Right lobe of liver (tissue), 6 donors: ENCODE measurements at places on chromosomes 5 and 9. TPM values are rescaled to one million over a fixed set of nuclear protein-coding genes. Genes with fewer than 3 reads are reported as not detected.
A peak's percentile ranks its signal among the peaks of the same experiment; 100 is the strongest.

ABCA1 gene
- total RNA-seq = 74.0 TPM

PDGFRB gene
- 19.5 TPM for total RNA-seq

SLC12A7 gene
- 52.4 TPM for total RNA-seq

MCIDAS gene
- not detected for total RNA-seq

SPINK4 gene
- total RNA-seq = not detected

RLN2 gene
- total RNA-seq = not detected

TAF11L10 gene
- not detected for total RNA-seq

GRM6 gene
- 0.05 TPM for total RNA-seq

CCL19 gene
- 6.5 TPM for total RNA-seq

ADRB2 gene
- total RNA-seq = 2.1 TPM

UBAP2 gene
- total RNA-seq = 15.9 TPM

SPATA31C1 gene
- total RNA-seq = not detected

CD74 gene
- 220 TPM for total RNA-seq

DNA sequence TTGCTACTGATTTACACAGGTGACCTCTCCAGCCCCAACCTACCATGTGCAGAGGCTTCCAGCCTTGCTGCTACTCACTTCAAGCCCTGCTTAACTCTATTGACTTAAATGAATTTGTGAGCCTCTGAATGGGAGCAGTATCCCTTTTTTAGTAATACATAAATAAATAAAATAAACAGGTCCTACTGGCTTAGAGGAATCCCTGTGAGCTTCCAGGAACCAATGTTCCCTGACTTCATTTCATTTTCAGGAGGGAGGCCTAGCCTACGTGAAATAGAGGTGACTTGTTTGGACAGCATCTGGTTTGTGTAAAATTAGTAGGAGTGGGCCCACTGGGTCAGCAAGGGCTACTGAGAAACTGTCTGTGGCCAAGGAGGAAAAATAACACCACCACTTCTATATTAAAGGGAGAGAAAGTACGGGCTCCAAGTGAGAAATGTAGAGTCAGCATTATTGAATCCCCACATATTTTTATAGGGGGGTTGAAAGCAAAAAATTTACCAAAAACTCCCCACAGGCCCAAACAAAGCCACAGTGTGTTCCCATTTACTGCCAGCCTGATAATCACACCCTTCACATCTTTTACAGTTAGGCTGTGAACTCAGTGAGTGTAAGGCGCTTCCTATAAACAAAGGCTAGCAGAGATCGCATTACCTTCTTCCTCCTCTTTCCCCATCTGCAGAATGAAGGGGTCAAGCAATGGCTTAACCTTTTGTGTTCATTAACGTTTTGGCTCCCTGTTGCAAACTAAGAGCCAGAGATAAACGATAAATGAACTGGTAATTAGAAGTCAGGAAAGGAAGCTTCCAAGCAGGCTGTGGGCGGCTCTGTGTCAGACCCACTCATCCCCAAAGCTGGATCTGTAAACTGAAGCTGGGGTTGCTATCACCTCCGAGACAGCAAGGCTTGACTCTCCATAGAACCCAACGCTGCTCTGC lies 138.8 kb upstream of the LIFR start:
- no peak for DNase-seq

DNA sequence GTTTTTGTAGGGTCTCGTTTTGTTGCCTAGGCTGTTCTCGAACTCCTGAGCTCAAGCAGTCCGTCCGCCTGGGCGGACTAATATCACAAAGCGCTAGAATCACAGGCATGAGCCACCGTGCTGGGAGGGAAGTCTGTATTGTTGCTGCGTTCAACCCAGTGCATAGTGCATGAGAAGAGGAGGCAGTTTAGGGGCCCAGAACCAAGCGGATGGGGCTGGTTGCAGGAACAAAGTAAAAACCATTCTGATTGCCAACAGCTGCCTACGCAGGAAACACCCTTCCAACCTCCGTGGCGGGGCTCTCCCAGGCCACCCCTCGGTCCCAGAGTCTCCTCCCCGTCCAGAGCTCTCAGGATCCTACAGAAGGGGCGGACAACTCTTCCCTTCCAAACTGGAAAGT lies 87.1 kb downstream of the ANXA2R start:
- DNase-seq = no peak

GRCh38 chr9:6413365-6414246 lies 607 bp downstream of the UHRF2 start:
- DNase-seq = peak; percentile 62

- no peak for DNase-seq
Measured at GRCh38 chr5:83342465-83342864, 129.1 kb upstream of the VCAN start.

GRCh38 chr5:81760521-81760920 lies 9.6 kb upstream of the SSBP2 start:
- DNase-seq = no peak

DNA sequence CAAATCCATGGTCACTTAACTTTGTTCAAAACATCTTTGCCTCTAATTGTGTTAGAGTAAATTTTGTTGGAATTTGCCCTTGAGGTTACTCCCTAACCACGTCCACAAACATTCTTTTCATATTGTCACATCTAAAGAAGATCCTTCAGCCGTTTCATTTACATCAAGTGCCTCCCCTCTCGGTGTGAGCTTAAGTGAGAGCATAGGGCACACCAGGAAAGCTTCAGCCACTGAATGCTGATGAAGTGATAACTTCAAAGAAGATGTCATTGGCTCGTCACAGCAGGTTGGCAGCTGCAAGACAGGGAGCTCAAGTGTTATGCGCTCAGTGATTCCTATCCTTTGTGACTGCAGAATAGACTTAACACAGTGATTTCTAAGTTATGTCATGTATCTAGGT lies 49.6 kb upstream of the ADAMTS19 start:
- DNase-seq = no peak

GRCh38 chr5:172770374-172770674 lies 671 bp downstream of the DUSP1 start:
- no peak for DNase-seq

GRCh38 chr9:108786901-108787689 lies 68.7 kb downstream of the ACTL7B start:
- DNase-seq = no peak

DNA sequence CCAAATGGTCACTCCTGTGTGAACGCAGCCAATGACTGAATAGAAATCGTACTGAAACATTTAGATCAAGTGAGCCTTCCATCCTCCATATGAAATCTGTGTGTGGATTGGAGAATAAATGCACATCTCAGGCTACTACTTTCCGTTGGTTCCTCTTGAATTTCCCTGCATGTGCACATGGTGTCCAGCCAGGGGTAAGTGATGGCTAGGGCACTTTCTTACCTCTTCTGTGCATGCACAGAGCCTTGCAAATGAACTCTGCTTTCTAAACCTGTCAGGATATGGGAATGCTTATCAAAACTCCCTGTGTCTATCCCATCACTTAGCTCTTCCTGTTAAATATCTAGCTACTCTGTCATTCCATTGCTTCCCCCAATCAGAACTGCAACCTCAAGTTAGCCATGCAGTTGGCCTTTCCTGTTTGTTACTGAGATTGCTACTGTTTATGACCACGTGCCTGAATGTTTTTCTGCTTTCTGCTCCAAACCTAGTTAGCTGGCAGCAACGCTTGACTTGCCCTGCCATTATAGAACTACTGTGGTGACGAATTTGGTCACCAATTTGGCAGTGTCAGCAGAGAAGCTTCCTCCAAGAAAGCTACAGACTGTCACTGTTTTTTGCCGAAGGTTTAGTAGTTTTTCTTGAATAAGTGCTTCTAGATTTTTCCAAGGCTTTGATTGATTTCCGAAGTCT lies 661.6 kb downstream of the LRRC70 start:
- no peak for DNase-seq

GRCh38 chr5:93599001-93599379 lies 16.0 kb downstream of the NR2F1 start:
- no peak for DNase-seq

DNA sequence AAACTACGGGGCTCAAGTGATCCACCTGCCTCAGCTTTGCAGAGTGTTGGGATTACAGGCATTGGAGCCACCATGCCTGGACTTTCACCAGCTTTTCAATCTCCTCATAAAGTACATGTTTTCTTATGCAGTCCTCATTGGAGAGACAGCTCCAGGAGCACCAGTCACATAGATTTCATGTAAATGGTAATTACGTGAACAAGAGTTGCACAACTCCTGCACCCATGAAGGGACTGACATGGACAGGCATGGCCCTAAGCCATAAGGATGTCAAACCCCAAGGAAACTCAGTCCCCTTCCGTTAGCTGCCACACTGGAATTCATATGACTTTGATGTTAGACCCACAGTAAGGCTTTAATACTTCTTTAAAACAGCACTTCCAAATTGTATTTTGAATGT lies 7.6 kb upstream of the ADGRV1 start:
- no peak for DNase-seq

DNA sequence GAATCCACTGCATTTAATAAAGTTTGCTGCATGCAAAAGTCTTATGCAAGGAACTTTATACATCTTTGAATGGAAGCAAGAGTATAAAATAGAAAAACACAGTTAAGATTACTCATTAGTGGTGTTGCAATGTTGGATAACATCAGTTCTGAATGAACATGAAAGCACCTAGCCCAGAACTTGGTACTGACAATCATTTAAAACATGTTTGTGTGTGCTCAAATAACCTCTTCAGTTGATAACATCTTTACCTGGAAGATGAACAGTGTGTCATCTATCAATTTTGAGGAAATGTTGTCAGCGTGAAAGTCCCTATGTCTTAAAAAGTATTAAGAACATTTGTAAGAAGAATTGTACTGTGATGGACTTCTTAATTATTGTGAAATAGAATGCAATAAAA lies 370.4 kb upstream of the GRAMD2B start:
- no peak for DNase-seq

- no peak for DNase-seq
Measured at GRCh38 chr5:167639766-167640165, 651.7 kb upstream of the WWC1 start.

DNA sequence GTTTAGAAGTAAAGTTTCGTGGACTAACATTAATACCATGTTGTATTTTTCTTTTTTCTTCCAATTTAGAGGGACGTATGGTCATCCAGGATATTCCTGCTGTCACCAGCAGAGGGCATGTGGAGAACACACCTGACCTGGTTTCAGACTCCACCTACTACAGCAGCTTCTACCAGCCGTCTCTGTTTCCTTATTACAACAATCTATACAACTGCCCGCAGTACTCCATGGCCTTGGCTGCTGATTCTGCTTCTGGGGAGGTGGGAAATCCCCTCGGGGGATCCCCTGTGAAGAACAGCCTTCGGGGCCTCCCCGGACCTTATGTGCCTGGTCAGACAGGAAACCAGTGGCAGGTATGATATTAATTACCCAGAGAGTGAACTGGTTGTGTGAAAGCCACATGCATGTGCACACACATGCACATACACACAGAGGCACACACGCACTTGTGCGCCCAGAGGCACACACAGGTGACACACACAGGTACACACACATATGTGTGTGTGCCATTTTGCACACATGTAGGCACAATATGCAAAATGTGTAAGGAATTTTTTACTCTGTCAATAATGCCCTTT lies 52.4 kb downstream of the DMRT1 start:
- DNase-seq = peak; percentile 38

GRCh38 chr9:126621919-126622735 lies 8.4 kb downstream of the LMX1B start:
- no peak for DNase-seq

DNA sequence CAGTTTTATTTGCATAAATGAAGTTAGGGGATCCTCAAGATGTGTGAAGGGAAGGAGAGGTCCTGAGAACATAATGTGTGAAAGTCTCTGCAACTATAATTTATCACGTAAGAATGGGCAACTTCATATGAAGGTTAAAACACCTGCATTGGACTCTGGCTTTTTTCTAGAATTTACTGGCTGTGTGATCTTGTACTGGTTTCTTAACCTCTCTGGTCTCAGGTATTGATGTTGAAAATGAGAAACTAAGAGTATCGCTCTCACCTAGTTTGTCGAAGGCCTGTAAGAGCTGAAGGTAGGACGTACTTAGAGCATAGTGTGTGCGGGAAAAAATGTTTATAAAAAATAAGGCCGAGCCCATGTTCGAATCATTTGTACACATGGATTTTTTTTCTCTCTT lies 280.5 kb downstream of the ICE1 start:
- DNase-seq = no peak

DNA sequence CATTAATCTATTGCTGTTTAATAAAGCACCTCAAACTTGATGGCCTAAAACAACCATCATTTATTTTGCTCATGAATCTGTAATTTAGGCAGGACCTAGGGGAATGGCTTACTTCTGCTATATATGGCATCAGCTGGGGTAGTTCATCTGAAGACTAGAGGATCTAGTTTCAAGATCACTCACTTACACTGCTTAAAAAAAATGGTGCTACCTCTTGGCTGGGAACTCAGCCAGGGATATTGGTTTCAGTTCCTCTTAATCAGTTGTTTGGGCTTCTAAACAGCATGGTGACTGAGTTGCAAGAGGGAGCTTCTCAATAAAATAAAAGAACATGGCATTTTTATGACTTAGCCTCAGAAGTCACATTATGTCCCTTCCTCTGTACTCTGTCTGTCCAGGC lies 142.0 kb downstream of the FAM114A2 start:
- no peak for DNase-seq

DNA sequence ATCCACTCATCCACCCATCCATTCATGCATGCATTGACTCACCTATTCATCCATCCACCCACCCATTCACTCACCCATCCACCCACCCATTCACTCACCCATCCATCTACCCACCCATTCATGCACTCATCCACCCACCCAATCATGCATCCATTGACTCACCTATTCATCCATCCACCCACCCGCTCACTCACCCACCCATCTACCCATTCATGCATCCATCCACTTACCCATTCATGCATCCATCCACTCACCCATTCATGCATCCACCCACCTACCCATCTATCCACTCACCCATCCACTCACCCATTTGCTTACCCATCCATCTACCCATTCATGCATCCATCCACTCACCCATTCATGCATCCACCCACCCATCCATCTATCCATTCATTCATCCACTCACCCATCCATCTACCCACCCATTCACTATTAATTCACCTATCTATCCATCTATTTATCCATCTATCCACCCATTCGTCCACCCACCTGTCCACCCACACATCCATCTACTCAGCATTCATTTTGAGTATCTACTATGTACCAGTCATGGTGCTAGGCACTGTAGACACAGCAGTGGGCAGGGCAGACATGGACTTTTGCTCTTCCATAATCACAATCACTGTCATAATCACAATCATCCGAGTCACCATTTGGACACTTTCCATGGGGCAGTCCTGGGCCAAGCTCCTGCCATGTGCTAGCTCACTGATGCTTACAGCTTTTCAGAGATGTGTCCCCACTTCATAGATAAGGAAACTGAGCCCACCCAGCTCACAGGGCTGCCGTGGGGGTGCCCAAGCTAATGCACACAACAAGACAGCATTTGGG lies 34.4 kb downstream of the HMCN2 start:
- no peak for DNase-seq

GRCh38 chr5:131329286-131329560 lies 65.4 kb downstream of the CDC42SE2 start:
- no peak for DNase-seq

GRCh38 chr9:73565833-73566465 lies 414.3 kb downstream of the ANXA1 start:
- DNase-seq = no peak

- DNase-seq = peak; percentile 90
Measured at GRCh38 chr9:136297016-136297691, 6.7 kb downstream of the CCDC187 start.
